ENCODE measurements at places on chromosomes 4 and X.

DNA sequence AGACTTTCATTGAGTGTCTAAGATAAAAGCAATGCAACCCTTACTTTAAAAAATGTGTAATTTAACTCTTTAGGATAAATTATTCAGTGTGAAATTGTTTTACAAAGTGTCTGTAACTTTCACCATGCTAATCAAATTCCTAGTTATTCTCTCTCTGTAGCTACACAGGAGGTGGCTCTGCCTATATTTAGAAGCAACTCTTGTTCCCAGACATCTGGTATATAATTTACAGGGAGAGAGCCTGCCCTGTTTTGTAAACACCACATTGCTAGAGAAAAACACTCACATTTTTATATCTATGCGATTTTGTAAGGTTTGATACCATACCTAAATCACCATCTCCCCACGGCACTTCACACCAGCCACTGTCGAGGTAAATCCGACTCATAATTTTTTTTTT lies 35.5 kb upstream of the SPATA4 start:
- H3K36me3 ChIP-seq, result no peaks in the 10 kb centered on the region
- H3K27me3 ChIP-seq, result no peaks in the 10 kb centered on the region
- H3K4me3 ChIP-seq, result no peak overlapping the region
- no peaks in the 10 kb centered on the region for H3K4me1 ChIP-seq

- H3K27me3 ChIP-seq, result no peaks in the 10 kb centered on the region
- no peak overlapping the region for H3K4me3 ChIP-seq
- H3K36me3 ChIP-seq, result peaks cover under 1% of the 10 kb centered on the region
- H3K4me1 ChIP-seq, result no peaks in the 10 kb centered on the region
- DNase-seq, result no peak
Measured at GRCh38 chrX:147953976-147954375, 27.2 kb upstream of the FMR1NB start.

DNA sequence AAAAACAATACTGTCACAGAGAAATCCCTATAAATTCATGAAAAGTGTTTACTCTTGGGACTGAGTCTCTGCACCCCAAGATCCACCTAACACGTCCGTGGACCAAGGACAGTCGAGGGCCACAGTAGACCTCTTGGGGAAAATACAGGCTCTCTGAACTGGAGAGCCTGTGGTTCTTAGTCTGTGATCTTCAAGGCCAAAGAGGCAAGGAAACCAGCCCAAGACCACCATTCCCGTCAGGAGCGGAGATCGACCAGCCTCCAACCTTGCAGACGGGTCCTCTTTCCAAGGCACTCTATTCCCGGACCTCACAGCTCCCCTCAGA lies 1.6 kb upstream of the APBB2 start:
- no peak for DNase-seq
- no peaks in the 10 kb centered on the region for H3K36me3 ChIP-seq

DNA sequence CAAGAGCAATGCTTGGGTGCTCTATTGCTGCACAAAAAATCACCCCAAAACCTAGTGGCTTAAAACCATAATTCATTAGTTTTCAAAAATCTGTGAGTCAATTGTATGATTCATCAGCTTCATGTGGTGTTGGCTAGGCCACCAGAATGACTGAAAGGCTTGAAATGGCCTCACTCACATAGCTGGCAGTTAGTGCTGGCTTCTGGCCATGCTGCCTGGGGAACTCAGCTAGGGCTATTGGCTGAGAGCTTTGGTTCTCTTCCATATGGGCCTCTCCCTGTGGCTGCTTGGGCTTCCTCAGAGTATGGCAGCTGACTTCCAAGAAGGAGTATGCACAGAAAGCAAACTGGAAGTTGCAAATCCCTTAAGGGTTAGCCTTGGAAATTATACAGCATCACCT lies 3.1 kb upstream of the MTMR1 start:
- H3K27me3 ChIP-seq, result no peaks in the 10 kb centered on the region
- no peaks in the 10 kb centered on the region for H3K36me3 ChIP-seq
- peaks cover 13% of the 10 kb centered on the region for H3K4me1 ChIP-seq
- no peak overlapping the region for H3K27ac ChIP-seq

GRCh38 chr4:159046683-159047082 lies 56.2 kb upstream of the RAPGEF2 start:
- no peaks in the 10 kb centered on the region for H3K36me3 ChIP-seq
- H3K4me3 ChIP-seq, result no peak overlapping the region
- H3K27ac ChIP-seq, result no peak overlapping the region
- peaks cover 3% of the 10 kb centered on the region for H3K4me1 ChIP-seq
- no peaks in the 10 kb centered on the region for H3K27me3 ChIP-seq

GRCh38 chrX:264634-265455 lies 16.3 kb upstream of the PLCXD1 start:
- peaks cover 3% of the 10 kb centered on the region for H3K4me1 ChIP-seq
- DNase-seq, result no peak
- no peaks in the 10 kb centered on the region for H3K27me3 ChIP-seq
- H3K4me3 ChIP-seq, result no peak overlapping the region

DNA sequence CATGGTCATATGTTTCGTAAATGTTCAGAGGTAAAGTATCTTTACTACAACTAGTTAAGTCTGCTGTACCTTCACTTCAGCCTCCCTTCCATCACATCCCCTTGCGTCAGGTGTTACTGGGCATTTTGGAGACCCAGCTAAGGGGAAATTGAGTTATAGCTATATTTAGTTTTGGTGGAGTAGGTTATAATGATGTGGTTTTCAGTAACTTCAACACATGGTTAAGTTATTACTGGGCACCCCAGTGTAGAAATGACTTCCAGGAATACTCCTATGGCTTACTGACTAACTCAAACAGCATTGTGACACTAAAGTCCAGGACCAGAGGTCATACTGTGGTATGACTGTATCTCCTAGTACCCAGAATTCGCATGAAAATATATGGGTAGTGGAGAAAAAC lies 23.4 kb upstream of the ACSL1 start:
- no peak overlapping the region for H3K4me3 ChIP-seq
- H3K27ac ChIP-seq, result no peak overlapping the region
- H3K4me1 ChIP-seq, result peaks cover 67% of the 10 kb centered on the region
- no peaks in the 10 kb centered on the region for H3K27me3 ChIP-seq
- no peaks in the 10 kb centered on the region for H3K36me3 ChIP-seq

- no peaks in the 10 kb centered on the region for H3K27me3 ChIP-seq
- no peak for DNase-seq
- H3K4me1 ChIP-seq, result no peaks in the 10 kb centered on the region
- no peak overlapping the region for H3K4me3 ChIP-seq
Measured at GRCh38 chr4:81369886-81370285, 101.8 kb downstream of the RASGEF1B start.

DNA sequence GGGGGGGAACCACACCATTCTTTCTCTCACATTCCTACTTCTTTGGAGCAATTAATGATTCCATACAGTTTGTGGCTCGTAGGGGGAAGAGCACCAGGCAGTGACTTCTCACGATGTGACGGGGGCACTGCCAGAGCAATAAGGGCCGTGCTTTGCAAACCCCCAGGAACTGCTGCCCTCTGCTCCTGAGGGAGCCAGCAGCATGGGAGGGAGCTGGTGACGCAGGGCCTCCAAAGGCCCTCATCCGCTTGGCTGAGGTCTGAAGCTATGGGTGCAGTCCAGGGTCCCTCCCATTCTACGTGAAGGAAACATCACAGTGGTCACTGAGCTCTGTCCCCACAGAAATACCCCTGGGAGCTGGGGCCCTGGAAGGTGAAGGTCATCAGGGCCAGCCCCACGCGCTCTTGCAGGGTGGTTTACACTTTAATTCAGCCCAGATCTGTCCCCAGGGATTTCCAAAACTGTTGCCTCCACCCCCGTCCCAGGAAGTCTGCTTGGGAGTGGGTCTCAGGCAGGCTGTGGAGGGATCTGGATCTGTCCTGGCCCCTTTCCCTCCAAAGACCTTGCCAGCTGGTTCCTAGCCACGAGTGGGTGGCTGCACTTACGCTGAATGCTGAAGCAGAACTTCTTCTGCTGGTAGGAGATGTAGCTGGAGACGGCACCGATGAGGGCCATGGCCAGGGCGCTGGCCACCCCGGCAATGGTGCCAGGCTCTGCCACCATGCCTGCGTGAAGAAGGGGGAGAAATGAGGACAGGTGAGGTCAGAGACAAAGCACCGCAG lies 82.6 kb downstream of the MTMR1 start:
- no peak overlapping the region for H3K4me3 ChIP-seq
- H3K4me1 ChIP-seq, result no peaks in the 10 kb centered on the region
- DNase-seq, result no peak
- no peaks in the 10 kb centered on the region for H3K27me3 ChIP-seq
- no peaks in the 10 kb centered on the region for H3K36me3 ChIP-seq
- no peak overlapping the region for H3K27ac ChIP-seq

GRCh38 chr4:65656008-65656407 lies 14.3 kb downstream of the EPHA5 start:
- H3K4me1 ChIP-seq, result no peaks in the 10 kb centered on the region
- no peak overlapping the region for H3K4me3 ChIP-seq
- DNase-seq, result no peak
- no peaks in the 10 kb centered on the region for H3K36me3 ChIP-seq
- no peak overlapping the region for H3K27ac ChIP-seq

- no peaks in the 10 kb centered on the region for H3K27me3 ChIP-seq
- DNase-seq, result no peak
- no peak overlapping the region for H3K27ac ChIP-seq
- no peak overlapping the region for H3K4me3 ChIP-seq
Measured at GRCh38 chr4:37719021-37719420, 32.8 kb upstream of the RELL1 start.

- H3K4me1 ChIP-seq, result no peaks in the 10 kb centered on the region
- no peak for DNase-seq
- H3K36me3 ChIP-seq, result no peaks in the 10 kb centered on the region
- H3K4me3 ChIP-seq, result no peak overlapping the region
Measured at GRCh38 chrX:716136-716535, 85.5 kb downstream of the SHOX start.

- no peaks in the 10 kb centered on the region for H3K27me3 ChIP-seq
- no peak overlapping the region for H3K27ac ChIP-seq
- H3K4me3 ChIP-seq, result no peak overlapping the region
- no peaks in the 10 kb centered on the region for H3K36me3 ChIP-seq
- no peaks in the 10 kb centered on the region for H3K4me1 ChIP-seq
- DNase-seq, result no peak
Measured at GRCh38 chr4:140857111-140857510, 100.9 kb upstream of the TBC1D9 start.

- H3K27ac ChIP-seq, result no peak overlapping the region
- no peak overlapping the region for H3K4me3 ChIP-seq
- H3K27me3 ChIP-seq, result no peaks in the 10 kb centered on the region
- DNase-seq, result no peak
- H3K36me3 ChIP-seq, result no peaks in the 10 kb centered on the region
Measured at GRCh38 chr4:147709999-147710398, 21.9 kb upstream of the ARHGAP10 start.

DNA sequence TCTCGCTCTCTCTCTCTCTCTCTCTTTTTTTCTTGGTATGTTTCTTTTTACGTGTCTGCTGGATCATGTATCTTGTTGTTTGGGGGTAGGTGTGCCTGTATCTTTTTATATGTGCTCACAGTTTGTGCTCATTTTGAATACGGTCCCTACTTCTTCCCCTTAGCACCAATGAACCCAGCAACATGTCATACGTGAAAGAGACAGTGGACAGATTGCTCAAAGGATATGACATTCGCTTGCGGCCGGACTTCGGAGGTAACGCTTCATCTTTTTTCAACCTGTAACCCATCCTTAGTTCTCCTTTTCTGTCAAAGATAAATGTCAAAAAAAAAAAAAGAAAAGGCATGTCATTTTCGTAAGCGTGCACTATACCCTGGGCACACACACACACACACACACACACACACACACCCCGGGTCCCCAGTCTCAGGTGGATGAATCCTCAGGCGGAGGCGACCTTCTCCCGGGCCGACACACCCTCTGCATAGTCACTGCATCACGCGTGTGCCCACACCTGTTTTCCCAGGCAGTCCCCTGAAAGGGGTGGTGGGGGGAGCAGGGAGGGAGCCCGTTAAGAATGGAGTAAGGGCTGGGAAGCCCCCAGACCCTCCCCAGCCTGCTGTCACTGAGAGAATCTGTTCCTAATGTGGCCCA lies 511 bp downstream of the GABRB1 start:
- H3K4me3 ChIP-seq, result peak overlapping the region; percentile 16
- no peak overlapping the region for H3K27ac ChIP-seq
- H3K27me3 ChIP-seq, result peaks cover 45% of the 10 kb centered on the region
- no peak for DNase-seq
- no peaks in the 10 kb centered on the region for H3K4me1 ChIP-seq

DNA sequence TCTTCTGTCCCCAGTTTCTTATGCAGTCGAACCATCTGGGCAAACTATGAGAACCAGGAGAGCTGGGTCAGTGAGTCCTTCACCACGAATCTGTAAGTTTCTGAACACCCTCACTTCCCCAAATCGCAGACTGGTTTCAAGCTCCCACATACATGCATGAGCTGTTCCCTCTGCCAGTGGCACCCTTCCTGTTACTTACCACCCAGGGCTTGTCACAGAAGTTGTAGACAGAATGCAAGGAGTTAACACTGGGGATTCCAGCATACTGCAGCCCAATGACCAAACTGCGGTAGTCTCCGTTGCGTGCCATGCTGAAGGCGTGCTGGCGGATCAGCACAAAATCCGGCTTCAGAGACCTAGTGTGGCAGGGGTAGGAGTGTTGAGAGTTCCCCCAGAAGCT lies 14.6 kb downstream of the SYN1 start:
- no peaks in the 10 kb centered on the region for H3K4me1 ChIP-seq
- H3K27me3 ChIP-seq, result no peaks in the 10 kb centered on the region
- H3K36me3 ChIP-seq, result no peaks in the 10 kb centered on the region
- no peak for DNase-seq

DNA sequence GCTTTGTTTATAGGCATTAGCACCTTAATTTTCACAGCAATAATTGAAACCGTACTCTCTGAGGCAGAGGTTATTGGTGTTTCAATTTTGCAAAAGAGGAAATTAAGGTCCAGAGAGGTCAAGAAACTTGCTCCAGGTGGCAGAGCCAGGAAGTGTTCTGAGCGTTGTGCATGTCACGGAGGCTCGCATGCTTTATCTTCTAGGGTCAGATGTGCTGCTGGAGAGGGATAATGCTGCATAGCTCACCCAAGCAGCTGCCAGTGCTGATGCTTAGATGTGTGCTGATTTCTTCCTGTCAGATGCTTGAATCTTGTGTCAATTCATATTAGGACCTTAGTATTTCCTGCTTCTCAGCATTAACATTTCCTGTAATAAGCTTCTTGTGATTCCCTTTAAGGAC lies 13.0 kb upstream of the FGF5 start:
- H3K36me3 ChIP-seq, result no peaks in the 10 kb centered on the region
- no peaks in the 10 kb centered on the region for H3K4me1 ChIP-seq
- no peaks in the 10 kb centered on the region for H3K27me3 ChIP-seq
- no peak overlapping the region for H3K27ac ChIP-seq

- H3K27ac ChIP-seq, result no peak overlapping the region
- no peak overlapping the region for H3K4me3 ChIP-seq
Measured at GRCh38 chrX:13939741-13940597, 89.7 kb downstream of the GEMIN8 start.

DNA sequence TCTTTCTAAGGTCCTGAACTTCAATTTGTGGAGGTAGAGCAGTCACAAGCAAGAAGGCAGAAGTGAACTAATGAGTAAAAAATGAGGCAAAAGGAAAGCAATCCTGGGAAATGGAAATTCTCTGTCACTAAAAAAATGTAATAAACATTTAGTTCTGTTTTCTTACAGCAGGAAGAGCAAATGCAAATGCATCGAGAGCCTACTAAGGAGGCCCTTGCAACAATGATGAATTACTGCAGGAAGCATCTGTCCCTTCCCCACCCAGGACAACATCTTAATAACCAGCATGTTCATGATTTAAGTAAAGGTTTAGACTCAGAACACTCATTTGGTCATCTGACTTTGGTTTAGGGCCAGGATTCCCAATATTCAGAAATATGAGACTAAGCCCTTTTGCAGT lies 341.4 kb upstream of the NOCT start:
- H3K27ac ChIP-seq, result no peak overlapping the region
- no peaks in the 10 kb centered on the region for H3K4me1 ChIP-seq
- DNase-seq, result no peak
- H3K4me3 ChIP-seq, result no peak overlapping the region

- no peak for DNase-seq
- H3K4me1 ChIP-seq, result no peaks in the 10 kb centered on the region
- peak overlapping the region; percentile 64 for H3K27ac ChIP-seq
- no peaks in the 10 kb centered on the region for H3K36me3 ChIP-seq
- H3K27me3 ChIP-seq, result no peaks in the 10 kb centered on the region
Measured at GRCh38 chr4:117987464-117987863, 46.8 kb upstream of the NDST3 start.
